ENCODE measurements at places on chromosomes 12 and 14.

DNA sequence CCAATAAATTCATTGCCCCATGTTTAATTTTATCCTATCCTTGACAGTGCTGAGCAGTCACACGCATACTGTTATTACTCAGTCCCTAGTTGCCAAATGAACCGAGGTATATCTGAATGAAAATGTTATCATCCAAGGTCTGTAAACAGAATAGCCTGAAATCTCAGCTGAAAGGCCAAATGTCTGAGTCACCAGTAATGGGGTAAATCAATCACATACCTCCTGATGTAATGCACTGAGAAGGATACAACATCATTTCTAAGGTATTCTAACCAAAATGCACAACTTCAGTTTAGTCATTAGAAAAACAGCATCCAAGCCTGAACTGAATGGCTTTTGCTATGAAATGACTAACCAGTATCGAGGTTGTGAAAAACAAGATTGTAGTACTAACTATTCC is 228.6 kb downstream of the DPF3 start:
- peak; percentile 69 for DNase-seq

GRCh38 chr12:76340680-76341435 is 7.4 kb downstream of the BBS10 start:
- DNase-seq: no peak

- DNase-seq: no peak
Observed at GRCh38 chr14:61536661-61537562, 158.4 kb upstream of the HIF1A start.

DNA sequence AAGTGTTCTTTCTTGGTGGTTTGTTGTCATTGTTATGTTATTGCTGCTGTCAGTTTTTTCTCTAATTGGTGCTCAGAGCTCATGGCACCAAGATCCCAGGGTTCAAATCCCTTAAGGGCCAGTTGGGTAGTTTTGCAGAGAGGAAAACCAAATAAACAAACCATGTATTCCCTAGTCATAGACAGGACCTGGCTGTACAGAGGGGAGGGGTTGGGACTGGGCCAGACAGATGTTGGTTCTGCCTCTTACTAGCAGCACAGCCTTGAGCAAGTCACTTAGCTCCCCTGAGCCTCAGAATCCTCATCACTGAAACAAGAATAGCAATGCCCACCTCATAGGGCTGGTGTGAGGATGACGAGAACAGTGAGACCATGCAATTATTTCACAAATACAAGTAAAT is 53.4 kb downstream of the LTBP2 start:
- no peak for DNase-seq

DNA sequence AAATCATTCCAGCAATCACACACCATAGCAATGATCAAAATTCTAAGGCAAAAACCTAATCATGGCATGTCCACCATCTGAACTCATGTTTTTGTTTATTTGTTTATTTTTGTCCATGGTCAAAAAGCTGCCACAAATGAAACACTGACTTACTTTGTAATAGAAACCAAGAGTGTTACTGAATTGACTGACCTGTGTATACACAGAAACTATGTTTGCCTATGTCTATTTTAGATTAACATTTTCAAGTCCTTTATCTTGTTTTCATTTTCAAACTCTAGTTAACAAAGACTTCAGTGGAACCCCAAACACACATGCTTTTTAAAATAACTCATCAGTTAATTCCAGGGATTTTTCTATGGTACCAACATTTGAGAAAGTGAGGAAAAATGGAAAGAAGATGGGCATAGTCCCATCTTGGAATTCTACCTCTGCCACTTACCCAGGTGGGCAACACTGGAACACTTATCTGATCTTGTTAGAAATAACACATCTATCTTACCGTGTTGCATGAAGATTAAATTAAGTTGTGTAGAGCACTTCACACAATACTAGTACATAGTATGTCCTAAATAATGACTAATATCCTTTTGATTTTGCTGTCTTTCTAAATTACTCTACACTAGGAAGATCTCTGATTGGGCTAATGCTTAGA is 6.4 kb downstream of the LUM start:
- DNase-seq: no peak
